ENCODE measurements at places on chromosomes 16 and 17. TPM values are rescaled to one million over a fixed set of nuclear protein-coding genes. Genes with fewer than 3 reads are reported as not detected.

DNA sequence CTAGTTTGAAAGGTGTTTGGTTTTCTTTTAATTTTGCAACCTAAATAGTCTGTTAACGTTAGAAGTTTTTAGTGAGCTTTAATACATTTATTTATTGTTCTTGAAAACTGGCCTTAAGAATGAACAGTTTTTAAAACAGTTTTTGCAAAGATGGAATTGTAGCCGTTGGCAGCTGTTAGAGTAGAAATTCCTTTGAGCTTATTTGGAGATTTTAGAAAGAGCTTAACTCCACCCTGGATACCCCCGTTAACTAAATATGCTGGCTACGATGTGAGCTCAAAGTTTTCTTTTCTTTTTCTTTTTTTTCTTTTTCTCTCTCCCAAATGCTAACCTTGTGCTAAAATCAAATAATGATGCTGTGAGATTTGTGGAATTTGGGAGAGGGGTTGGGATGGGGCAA, 75.2 kb downstream of the COX10 start:
- no peak overlapping the region for H3K4me3 ChIP-seq
- no peak overlapping the region for H3K27ac ChIP-seq
- H3K4me1 ChIP-seq, result no peaks in the 10 kb centered on the region
- no peak for DNase-seq
- no peaks in the 10 kb centered on the region for H3K36me3 ChIP-seq

DNA sequence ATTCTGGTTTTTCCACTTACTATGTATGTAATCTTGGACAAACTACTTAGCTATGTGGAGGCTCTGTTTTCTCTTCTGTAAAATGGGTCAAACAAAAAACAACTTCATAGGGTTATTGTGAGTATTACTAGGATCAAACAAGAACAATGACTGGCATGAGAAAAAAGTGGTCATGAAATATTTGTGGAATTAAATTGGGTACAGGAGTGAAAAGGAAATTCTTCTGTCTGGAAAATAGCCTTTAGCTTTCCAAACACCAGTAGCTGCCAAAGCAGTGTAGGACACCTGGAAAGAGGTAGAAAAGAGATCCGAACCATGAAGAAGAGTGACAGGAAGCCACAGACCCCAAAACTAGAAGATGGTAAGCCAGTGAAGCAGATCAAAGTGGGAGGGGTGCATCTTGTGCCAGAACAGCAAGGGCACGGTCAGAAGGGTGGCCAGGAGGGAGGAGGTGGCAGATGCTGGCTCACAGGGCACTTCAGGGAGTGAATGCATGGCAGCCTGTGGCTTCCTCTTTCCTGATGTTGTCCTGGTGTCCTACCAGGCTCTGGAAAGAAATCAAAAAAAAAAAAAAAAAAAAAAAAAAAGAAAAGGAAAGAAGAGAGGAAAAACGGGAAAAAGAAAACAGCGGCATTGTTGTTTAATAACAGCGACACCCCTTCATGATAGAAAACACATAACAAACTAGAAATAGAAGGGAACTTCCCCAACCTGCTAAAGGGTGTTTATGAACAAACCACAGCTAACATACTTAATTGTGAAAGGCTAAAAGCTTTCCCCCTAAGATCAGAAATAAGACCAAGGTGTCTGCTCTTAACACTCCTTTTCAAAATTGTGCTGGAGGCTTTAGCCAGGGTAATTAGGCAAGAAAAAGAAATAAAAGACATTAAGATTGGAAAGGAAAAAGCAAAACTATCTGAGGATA, 67.9 kb downstream of the PCTP start:
- H3K27ac ChIP-seq, result no peak overlapping the region
- peaks cover 8% of the 10 kb centered on the region for H3K4me1 ChIP-seq
- no peaks in the 10 kb centered on the region for H3K36me3 ChIP-seq
- peaks cover 13% of the 10 kb centered on the region for H3K27me3 ChIP-seq

DNA sequence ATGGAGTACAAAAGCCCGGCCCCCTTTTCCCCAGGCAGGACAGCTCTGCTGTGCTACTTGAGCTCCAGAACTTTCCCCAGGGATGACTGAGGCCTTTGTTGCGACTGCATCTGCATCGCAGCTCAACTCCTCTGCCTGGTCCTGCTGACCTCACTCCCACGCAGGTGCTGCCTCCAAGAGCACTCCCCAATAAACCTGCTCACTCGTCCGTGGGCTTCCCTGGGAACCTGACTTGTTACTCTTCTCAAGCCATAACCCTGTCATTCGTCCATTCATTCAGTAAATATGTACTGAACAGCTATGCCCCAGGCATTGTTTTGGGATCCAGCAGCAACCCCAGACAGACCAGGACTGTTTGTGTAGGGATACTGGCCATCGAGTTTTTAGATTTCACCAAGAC, 11.6 kb upstream of the RMI2 start:
- H3K27ac ChIP-seq, result no peak overlapping the region
- no peak for DNase-seq
- no peaks in the 10 kb centered on the region for H3K36me3 ChIP-seq
- no peaks in the 10 kb centered on the region for H3K27me3 ChIP-seq

DNA sequence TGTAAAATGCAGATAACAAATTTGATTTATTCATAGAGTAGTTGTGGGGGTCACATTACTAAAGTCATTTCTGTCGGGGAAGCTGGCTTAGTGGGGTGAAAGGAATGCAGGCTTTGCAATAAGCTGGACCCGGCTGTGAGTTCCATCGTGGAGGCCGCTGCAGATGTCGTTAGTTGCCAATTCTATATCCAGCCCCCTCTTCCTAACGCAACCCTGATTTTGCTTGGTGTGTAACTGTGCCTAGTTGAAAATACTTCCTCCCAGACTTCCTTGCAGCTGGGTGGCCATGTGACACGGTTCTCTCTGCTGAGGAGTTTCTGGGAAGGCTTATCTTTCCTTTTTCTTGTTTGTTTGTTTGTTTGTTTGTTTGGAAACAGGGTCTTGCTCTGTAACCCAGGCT, 4.5 kb downstream of the MFSD6L start:
- no peak overlapping the region for H3K27ac ChIP-seq
- H3K4me3 ChIP-seq, result no peak overlapping the region
- peaks cover 5% of the 10 kb centered on the region for H3K27me3 ChIP-seq
- no peaks in the 10 kb centered on the region for H3K36me3 ChIP-seq
- no peak for DNase-seq
- peaks cover 11% of the 10 kb centered on the region for H3K4me1 ChIP-seq

DNA sequence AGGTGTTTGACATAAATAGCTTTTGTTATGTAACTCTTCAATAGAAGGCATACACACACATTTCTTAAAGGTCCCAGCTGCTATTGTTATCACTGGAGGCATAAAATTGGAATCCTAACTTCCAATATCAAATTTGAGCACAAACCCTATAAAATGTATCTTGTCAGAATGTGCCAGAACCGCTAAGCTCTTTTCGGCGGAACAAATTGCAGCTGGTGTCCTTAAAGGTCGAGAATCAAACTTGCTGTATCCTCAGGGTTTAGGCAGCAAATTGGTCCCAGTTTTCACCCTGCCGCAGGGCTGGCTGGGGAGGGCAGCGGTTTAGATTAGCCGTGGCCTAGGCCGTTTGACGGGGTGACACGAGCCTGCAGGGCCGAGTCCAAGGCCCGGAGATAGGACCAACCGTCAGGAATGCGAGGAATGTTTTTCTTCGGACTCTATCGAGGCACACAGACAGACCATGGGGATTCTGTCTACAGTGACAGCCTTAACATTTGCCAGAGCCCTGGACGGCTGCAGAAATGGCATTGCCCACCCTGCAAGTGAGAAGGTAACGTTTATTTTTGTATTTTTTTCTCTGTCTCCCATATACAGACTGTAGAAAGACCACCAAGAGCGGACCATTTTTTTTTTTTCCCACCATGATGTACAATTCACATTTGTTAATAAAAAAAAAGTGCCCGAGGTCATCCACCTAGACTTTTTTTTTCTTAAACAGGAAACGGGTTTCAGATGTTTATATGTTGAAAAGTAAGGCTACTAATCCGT, 297.1 kb downstream of the IRF8 start:
- no peaks in the 10 kb centered on the region for H3K36me3 ChIP-seq
- peaks cover 63% of the 10 kb centered on the region for H3K27me3 ChIP-seq
- DNase-seq, result no peak

GRCh38 chr17:49473900-49474751, 21.0 kb upstream of the NGFR start:
- DNase-seq, result no peak
- no peaks in the 10 kb centered on the region for H3K36me3 ChIP-seq
- H3K4me3 ChIP-seq, result no peak overlapping the region
- H3K4me1 ChIP-seq, result no peaks in the 10 kb centered on the region
- H3K27ac ChIP-seq, result no peak overlapping the region

DNA sequence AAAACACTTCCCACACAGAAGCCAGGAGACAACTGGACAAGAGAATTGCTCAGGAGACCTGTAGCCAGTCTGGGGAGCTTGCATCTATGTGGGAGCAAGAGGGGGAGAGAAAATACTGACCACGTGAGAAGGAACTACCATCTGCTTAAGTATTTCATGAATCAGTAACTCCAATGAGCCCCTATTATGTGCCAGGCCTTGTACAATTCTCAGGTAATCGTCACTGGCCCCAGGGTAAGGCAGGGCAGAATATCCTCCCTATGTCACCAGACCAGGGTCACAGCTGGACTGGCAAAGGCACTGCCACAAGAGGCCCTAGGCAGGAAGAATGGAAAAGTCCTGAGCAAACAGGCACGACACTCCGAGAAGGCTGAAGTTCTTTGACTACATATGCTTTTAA, 25.9 kb downstream of the USP7 start:
- peaks cover 95% of the 10 kb centered on the region for H3K4me1 ChIP-seq
- H3K36me3 ChIP-seq, result peaks cover 6% of the 10 kb centered on the region
- no peak overlapping the region for H3K27ac ChIP-seq
- no peak overlapping the region for H3K4me3 ChIP-seq

DNA sequence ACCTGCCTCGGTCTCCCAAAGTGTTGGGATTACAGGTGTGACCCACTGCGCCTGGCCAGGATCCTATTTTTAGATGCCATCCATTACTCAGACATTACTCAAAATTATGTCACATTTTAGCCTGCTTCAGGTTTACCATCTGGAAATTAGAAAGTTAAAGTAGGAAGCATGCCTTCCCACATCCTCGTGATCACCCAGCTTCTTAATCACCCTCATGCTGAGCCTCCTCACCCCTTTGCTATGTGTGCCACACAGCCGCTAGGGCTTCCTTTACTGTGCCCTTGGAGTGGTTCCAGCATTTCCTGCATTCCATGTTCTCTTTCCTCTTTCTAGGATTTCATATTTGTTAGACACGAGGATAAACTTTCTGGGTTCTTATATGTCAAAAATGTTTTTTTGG, 9.3 kb downstream of the ADORA2B start:
- H3K27ac ChIP-seq, result no peak overlapping the region
- H3K27me3 ChIP-seq, result peaks cover 11% of the 10 kb centered on the region
- H3K4me3 ChIP-seq, result no peak overlapping the region
- DNase-seq, result no peak

GRCh38 chr17:28948873-28949184, 2.5 kb downstream of the PHF12 start:
- peak overlapping the region; percentile 96 for H3K4me3 ChIP-seq
- H3K27ac ChIP-seq, result peak overlapping the region; percentile 93
- no peak for DNase-seq
- no peaks in the 10 kb centered on the region for H3K27me3 ChIP-seq

GRCh38 chr16:56775162-56775561, 45.2 kb downstream of the NUP93 start:
- H3K4me1 ChIP-seq, result peaks cover 13% of the 10 kb centered on the region
- no peak for DNase-seq
- H3K27me3 ChIP-seq, result no peaks in the 10 kb centered on the region

DNA sequence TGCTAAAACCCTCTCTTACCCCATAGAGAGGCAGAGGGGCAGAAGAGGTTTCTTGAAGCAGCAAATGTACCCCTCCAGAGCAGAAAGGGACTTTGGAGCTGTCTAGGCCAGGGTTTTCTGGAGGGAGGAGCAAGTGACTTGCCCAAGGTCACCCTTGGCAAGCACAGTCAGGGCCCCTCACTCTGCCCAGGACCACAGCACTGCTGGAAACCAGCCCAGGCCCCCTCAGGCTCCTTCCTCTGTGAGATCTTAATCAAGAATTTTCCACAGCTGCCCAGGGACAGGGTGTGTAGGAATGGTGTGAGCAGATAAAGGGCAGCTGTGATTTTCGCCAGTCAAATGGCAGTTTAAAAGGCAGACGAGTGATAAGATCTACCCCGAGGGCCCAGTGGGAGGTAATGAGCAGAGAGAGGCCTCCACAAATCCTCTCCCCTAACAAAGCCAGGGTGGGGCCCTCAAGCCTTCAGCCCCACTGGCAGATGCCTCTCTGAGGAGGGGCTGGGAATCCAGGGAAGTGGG, 3.9 kb upstream of the SLC12A3 start:
- DNase-seq, result no peak
- H3K27me3 ChIP-seq, result no peaks in the 10 kb centered on the region
- H3K36me3 ChIP-seq, result no peaks in the 10 kb centered on the region
- H3K27ac ChIP-seq, result peak overlapping the region; percentile 93
- no peak overlapping the region for H3K4me3 ChIP-seq

DNA sequence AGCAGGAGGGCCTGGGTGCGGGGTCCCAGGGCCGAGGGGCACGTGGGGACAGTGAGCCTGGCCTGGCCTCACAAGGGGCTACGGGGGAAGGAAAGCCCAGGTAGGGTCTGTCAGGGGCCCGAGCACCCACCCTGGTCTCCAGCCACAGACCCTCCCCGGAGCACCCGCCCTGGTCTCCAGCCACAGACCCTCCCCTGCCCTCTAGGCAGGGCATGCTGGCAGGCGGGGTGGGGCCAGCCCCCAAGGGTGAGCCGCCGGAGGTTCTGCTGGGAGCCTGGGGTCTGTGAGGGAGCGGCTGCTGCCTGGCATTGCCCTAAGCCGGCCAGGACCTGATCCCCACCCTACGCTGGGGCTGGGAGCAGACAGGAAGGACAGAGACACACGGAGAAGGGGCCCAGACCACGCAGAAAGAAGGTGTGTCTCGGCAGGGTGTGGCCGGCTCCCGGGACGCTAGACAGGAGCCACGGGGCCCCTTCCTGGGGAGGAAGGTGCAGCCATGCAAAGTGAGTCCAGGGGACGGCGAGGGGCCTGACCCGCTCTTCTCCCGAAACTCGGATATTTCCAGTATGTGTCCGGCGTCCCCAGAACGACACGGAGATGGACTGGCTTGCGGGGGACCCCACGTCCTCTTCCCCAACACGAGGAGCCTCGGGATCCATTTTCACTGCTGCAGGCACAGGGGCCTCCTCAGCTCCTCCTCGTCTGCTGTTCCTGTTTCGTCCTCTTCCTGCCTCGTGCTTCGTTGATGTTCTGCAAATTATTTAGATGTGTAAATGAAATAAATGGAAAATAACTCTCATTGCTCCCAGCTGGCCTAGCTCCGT, 15.5 kb downstream of the UTS2R start:
- no peak overlapping the region for H3K27ac ChIP-seq
- peaks cover 4% of the 10 kb centered on the region for H3K36me3 ChIP-seq
- peaks cover 3% of the 10 kb centered on the region for H3K27me3 ChIP-seq
- no peak overlapping the region for H3K4me3 ChIP-seq

The CBX8 gene
- total RNA-seq, result 4.0 TPM

The CORO1A gene
- 1,030 TPM for total RNA-seq

The KRT25 gene
- not detected for total RNA-seq

The RAB37 gene
- total RNA-seq, result 11.1 TPM

The NACA2 gene
- total RNA-seq, result not detected

The HEATR9 gene
- not detected for total RNA-seq

The FAM20A gene
- total RNA-seq, result not detected

The CMTM2 gene
- total RNA-seq, result not detected

The MIS12 gene
- total RNA-seq, result 31.2 TPM
